ENCODE measurements at places on chromosomes 16 and 17. TPM values are rescaled to one million over a fixed set of nuclear protein-coding genes. Genes with fewer than 3 reads are reported as not detected.

DNA sequence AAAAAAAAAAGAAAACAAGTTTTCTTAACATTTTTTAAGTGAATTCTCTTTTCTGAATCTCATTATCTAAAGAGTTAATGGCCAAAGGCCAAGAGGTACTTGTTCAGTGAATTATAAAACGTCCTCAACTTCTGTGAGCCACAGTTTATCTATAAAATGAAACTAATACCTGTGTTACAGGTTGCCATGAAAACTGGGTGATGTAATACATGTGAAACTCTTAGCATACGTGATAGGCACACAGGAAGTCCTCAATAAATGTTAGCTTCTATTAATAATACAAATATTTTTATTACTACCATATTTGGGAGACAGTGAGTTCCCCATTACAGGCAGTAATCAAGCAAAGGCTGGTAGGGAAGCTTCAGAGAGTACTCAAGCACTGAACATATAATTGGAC is 13.5 kb upstream of the INPP5K start:
- no peak for DNase-seq

DNA sequence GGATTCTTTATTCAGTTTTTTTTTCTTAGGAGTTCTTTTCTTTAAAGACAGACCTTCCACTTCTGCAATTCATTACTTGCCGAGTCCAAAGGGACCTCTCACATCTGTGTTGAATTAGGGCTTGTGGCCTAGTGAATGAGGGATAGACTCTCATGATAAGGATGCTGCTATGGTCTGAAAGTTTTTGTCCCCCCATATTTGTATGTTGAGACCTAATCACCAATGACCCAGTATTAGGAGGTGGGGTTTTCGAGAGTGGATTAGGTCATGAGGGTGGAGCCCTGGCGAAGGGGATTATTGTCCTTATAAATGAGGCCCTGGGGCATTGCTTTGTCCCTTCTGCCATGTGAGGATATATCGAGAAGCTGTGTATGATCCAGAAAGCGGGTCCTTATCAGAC is 9.5 kb downstream of the KRT12 start:
- DNase-seq: no peak

DNA sequence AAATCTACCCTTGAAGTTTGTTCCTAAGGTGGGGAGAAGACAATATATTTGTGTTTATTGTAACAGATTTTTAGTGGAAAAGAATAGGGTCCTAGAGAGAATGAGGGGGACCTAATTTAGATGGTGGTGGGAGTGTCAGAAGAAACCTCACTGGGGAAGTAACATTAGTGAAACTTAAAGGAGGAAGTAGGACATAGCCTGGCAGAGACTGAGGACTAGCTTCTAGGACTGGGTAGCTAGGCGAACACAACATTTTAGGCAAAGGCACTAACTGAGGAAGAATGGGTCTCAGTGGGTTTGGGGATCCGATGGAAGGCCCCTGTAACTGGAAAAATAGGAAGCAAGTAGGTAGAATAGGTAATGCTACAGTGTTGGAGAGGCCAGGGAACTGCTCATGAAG is 4.2 kb upstream of the ARL2BP start:
- DNase-seq: no peak

GRCh38 chr16:85928401-85928820 is 29.4 kb downstream of the IRF8 start:
- no peak for DNase-seq

- no peak for DNase-seq
These were observed 32.7 kb downstream of the RHBDL3 start for GRCh38 chr17:32298298-32298697.

- no peak for DNase-seq
These were observed 5.0 kb upstream of the PRSS54 start for GRCh38 chr16:58299757-58300349.

DNA sequence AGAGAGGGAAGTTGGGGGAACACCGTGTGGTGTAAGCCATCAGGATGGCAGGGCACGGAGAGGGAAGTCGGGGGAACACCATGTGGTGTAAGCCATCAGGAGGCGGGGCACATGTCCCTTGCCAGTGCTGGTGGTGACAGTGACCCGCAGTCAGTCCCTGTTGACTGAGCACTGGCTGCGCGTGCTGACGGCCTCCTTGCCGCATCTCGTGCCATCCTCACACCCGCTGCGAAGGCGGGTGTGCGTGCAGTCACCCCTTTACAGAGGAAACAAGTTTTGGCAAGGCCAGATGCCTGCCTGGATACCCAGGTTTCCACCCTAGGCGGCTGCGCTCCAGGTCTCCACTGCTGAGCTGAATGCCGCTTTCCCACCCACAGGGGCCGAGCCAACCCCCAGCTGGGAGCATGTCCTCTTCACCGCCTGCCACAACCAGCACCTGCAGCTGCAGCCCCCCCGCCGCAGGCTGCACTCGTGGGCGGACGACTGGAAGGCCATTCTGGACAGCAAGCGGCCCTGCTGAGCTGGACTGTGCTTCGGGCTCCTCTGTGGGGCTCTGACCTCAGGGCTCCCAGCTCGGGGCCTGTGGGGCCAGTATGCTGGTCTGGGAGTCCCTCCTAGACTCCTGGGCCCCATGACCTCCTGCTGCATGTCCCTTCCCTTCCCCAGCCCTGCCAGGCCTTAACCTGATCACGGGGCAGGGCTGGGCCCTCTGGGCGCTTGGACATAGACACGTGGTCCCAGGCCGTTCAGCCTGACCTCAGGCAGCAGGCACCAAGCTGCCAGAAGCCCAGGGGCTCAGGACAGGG is 43.5 kb downstream of the NT5M start:
- DNase-seq: no peak

DNA sequence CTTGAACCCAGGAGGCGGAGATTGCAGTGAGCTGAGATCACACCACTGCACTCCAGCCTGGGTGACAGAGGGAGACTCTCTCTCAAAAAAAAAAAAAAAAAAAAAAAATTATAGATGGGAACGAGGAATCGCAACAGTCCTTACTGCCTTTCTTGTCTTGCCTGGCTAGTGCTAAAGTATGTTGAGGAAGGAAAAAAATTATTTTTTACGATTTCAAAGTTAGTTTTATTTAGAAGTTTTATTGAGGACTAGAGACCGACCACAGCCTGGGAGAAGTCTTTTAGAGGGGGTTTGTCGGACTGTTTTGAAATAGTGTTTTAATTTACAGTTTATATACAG is 15.8 kb upstream of the DNAH17 start:
- no peak for DNase-seq

- DNase-seq: no peak
These were observed 6.2 kb downstream of the RAB40B start for GRCh38 chr17:82692268-82692667.

GRCh38 chr16:68069511-68070248 is 15.5 kb upstream of the NFATC3 start:
- no peak for DNase-seq

- DNase-seq: peak; percentile 82
These were observed 48.6 kb downstream of the GAS7 start for GRCh38 chr17:10149573-10150399.

- no peak for DNase-seq
These were observed 298.0 kb upstream of the PMFBP1 start for GRCh38 chr16:72469932-72470331.

DNA sequence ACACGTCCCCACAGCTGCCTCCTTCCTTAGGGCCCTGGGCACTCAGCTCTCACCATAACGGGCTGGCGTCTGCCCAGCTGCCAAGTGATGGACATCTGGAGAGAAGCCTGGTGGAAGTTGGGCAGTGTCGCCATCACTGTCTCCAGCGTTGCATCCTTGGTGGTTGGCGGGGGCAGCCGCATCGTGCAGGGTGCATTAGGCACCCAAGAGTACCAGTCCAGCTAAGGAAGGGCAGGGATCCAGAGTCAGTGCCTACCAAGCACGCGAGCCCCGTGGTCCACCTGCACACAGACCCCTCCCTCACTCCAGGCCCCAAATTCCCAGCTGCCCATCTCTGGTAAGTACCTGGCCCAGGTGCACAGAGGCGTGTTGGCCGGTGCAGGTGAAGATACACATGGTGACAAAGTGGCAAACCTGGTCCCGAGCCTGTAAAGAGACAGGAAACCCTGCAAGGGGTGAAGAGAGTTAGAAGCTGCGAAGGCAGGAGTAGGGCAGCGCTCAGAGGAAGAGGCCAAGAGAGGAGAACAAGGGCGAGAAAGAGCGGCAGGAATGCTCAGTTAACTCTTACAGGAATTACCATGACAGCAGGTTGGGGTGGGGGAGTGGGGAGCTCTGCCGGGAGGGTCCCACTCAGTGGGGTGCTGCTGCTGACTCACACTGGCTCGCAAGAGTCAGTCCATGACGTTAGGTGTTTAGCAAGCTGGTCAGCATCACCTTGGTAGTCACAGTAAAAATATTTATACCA is 9.5 kb downstream of the ALOX15 start:
- DNase-seq: no peak

GRCh38 chr17:47632991-47633390 is 16.7 kb upstream of the KPNB1 start:
- no peak for DNase-seq

- no peak for DNase-seq
These were observed 1.3 kb upstream of the ADGRG5 start for GRCh38 chr16:57540906-57541753.

- no peak for DNase-seq
These were observed 21.7 kb downstream of the PRMT7 start for GRCh38 chr16:68332411-68333121.

DNA sequence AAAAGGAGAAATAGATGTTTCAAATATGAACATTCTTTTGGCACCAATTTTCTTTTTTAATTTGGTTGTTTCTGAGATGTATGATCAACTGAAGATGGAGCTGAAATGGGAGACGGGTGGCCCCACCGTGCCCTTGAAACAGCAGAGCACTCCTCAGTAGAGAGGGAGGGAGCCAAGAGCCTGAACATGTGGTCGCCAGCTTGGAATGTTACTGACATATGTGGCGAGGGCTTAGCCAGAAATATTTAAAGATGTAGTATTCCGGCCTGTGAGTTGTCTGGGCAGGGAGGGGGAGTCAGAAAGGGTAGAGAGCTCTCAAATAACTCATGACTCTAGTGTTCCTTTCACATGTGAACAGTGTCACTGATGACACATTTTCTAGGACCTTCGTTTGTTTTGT is 13.3 kb upstream of the MRC2 start:
- DNase-seq: peak; percentile 48

DNA sequence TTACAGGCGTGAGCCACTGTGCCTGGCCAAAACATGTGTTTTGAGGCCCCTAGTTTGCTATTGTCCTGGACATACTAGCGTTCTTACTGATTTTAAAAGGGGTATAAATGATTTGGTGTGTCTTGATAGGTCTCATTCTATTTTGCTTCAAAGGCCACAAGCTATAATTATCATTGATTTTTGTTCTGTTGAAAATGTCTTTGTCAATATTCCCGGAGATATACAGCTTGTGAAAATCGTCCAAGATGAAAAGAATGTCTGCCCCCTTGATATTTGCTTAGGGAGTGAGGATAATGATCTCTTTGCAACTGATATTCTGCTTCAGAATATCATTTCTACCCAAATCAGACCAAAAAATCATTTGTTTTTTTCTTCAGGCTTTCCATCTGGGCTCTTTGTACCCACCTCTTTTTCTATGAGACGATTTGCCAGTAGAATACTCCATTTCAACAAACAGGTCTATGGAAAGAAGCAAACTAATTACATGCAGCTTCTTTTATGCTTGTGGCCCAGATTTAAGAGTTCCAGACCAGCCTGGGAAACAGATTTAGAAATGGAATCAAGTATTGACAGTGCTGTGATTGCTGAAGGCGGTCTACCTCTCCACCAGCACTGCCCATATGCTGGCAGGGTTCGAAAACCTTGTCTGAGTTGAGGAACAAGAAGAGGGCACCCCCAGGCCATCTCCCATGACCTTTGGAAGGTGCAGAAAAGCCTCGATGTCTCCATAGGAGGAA is 14.1 kb upstream of the ST6GALNAC1 start:
- no peak for DNase-seq

GRCh38 chr17:46179375-46179999 is 13.7 kb downstream of the KANSL1 start:
- peak; percentile 27 for DNase-seq

- DNase-seq: peak; percentile 24
These were observed 44.0 kb upstream of the AKTIP start for GRCh38 chr16:53546988-53547391.

DNA sequence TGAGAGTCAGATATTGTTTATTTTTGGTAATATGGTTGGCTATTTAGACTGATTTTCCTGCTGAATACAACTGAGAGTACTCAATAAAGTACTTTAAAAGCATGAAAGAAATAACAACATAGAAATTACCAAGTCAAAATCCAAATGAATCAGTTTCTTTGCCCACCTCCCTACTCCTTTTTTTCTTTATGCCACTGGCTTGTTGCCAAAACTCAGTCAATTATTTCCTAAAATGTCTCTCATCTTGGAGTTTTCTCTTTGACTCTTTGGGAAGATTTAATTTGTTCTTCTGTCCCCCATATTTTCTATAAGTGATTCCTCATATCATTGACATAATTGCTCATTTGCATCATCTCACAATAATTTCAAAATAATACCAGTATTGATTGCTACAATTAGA is 2.6 kb upstream of the OMG start:
- no peak for DNase-seq

- DNase-seq: peak; percentile 53
These were observed 86.3 kb downstream of the SPECC1 start for GRCh38 chr17:20095336-20096080.

DNA sequence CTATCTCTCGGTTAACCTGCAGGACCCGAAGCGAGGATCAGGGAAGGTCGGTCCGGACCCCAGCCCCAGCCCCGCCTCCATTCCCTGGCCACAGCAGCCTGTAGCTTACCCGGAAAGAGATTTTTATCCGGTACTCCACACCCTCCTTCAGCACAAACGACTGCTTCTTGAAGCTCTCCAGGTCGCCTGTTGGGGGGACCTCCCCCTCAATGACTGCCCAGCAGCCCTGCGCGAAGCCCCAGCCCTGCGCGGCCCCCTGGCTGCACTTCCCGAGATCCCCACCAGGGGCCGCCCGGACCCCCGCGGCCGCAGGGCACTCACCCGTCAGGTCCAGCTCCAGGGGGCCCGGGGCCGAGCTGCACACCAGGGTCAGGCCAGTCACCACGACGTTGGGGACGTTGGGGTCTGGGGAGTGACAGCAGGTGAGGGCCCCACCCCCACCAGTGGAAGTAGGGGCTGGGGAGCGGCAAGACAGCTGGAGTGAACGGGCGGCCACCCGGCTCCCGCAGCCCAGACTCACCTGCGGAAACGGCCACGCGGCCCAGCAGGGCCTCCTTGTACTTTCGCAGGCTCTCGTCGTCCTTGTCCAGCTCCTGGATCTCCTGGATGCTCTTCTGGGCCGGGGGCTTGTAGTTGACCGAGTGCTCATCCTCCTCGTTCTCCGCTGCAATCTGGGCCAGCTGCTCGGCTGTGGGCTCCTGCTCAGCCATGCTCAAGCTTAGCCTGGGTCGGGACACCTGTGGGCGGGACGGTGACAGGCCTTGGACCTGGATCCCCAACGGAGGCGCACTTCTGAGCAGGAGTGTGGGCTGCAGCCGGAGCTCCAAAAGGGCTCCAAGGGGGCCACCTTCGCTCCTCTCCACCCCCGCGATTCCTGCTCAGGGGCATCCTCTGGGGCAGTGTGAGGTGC is 1.7 kb downstream of the ARHGDIA start:
- no peak for DNase-seq

GRCh38 chr17:78258323-78259191 is 27.1 kb downstream of the TMEM235 start:
- DNase-seq: no peak

GRCh38 chr17:67270416-67270815 is 25.4 kb upstream of the HELZ start:
- no peak for DNase-seq

LONP2 gene
- total RNA-seq: 34.5 TPM

C17orf107 gene
- not detected for total RNA-seq

GGT6 gene
- total RNA-seq: not detected

MSL1 gene
- total RNA-seq: 33.2 TPM

CD7 gene
- total RNA-seq: not detected

ABCA10 gene
- total RNA-seq: not detected

FKBP10 gene
- 174 TPM for total RNA-seq

TBC1D3C gene
- total RNA-seq: 1.1 TPM

CALB2 gene
- not detected for total RNA-seq

CHAD gene
- total RNA-seq: not detected
